ENCODE measurements at places on chromosomes 16 and 17.

GRCh38 chr16:11260596-11260966 is 4.6 kb upstream of the SOCS1 start:
- no peak for DNase-seq

DNA sequence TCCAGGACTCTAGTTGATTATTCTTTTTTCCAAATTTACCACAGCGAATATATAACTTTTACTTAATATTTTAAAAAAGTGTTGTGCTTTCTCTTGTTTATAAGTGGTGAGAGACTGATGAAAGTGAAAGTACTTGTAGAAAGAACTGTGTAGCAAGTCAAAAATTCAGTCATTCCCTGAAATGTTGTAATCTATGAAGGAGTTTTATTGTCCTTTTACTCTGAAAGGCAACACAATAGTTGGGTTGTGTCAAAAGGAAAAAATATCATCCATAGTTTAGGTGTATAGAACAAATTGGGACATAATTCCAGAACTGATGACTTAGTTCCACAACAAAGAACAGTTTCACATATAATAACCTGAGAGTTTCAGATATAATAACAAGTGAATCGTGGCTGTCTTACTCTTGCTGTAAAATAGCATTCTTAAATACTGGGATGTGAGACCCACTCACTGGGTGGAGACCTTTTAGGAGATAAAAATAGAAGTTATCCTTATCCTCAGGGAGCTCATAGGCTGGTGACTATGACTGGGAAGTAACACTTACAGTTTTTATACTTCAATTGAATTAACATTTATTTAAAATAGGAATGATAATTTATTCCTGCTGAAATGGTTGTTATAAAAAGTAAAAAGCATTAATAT is 20.6 kb downstream of the CYB5B start:
- no peak for DNase-seq

DNA sequence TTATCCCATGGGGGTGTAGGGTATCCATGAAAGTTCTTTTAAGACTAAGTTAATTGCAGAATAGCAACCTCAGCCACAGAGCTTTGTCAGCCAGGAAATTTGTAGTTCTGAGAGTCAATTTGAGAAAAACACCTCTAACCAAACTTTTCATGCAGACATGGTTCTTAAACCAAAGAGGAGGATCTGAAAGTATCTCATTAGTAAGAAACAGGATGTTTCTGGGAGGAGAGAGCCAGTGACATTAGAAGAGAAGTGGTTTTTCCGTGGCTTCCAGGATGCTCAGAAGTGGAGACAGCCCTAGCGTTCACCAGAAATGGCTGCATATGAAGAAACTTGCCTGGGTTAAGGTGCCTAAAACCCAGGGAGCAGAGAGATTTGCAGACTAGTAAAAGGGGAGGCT is 7.9 kb downstream of the GNAO1 start:
- no peak for DNase-seq

GRCh38 chr17:70922268-70922667 is 752.9 kb downstream of the KCNJ2 start:
- no peak for DNase-seq

All from lower leg skin (tissue), 4 donors.